ENCODE measurements at places on chromosomes 12 and 14. TPM values are rescaled to one million over a fixed set of nuclear protein-coding genes. Genes with fewer than 3 reads are reported as not detected.

- H3K4me1 ChIP-seq = peaks cover 33% of the 10 kb centered on the region
- H3K27me3 ChIP-seq = no peaks in the 10 kb centered on the region
- H3K4me3 ChIP-seq = no peak overlapping the region
Observed at GRCh38 chr12:106981788-106982187, 5.2 kb downstream of the MTERF2 start.

- H3K4me1 ChIP-seq = peaks cover 2% of the 10 kb centered on the region
- H3K36me3 ChIP-seq = no peaks in the 10 kb centered on the region
- DNase-seq = no peak
- no peak overlapping the region for H3K4me3 ChIP-seq
- no peak overlapping the region for H3K27ac ChIP-seq
Observed at GRCh38 chr14:52422650-52423356, 108.7 kb downstream of the PTGER2 start.

DNA sequence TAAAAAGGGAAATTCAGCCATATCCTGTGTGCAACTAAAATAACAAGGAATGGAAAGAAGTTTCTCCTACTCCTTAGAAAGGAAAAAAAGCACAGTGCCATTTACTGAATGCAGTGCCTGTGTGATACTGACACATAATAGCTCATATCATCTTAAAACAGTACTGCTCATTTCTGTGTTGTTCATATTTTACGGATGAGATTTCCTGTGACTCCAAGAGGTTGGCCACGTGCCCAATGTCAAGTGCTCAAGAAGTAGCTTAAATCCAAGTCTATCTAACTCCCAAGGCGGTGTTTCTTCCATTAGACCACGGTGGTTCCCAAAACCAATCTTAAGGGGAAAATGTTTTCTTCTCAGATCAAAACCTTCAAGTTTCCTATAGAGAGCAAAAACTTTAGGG is 20.0 kb downstream of the MAP3K9 start:
- H3K4me1 ChIP-seq = peaks cover 7% of the 10 kb centered on the region
- no peak for DNase-seq
- H3K27ac ChIP-seq = no peak overlapping the region
- no peaks in the 10 kb centered on the region for H3K27me3 ChIP-seq
- H3K4me3 ChIP-seq = no peak overlapping the region

EPYC gene
- total RNA-seq = not detected

BHLHE41 gene
- total RNA-seq = 5.7 TPM

ST8SIA1 gene
- 1.2 TPM for total RNA-seq

CINP gene
- total RNA-seq = 24.3 TPM

KRT74 gene
- total RNA-seq = not detected

GRCh38 chr12:97573901-97574300 is 111.3 kb downstream of the RMST start:
- H3K4me3 ChIP-seq = no peak overlapping the region
- no peaks in the 10 kb centered on the region for H3K36me3 ChIP-seq
- H3K27me3 ChIP-seq = no peaks in the 10 kb centered on the region
- peaks cover 7% of the 10 kb centered on the region for H3K4me1 ChIP-seq
- DNase-seq = no peak
- H3K27ac ChIP-seq = no peak overlapping the region

DNA sequence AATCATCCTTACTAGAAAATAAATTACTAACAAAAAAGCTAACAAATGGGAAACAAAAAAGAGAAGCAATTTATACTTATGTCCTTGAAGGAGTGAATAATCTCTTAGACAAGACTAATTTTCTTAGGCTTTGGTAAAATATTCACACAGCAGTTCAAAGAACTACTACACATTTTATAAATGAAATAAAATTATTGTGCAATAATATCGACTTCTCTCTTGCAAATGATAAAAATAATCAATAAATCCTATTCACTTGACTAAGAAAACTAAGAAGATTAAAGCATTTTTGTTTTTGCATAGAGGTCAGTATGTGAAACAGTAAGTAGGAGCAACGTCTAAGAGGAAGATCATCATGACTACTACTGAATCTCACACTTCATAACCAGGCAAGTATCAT is 82.0 kb downstream of the EML5 start:
- H3K36me3 ChIP-seq = no peaks in the 10 kb centered on the region
- H3K4me1 ChIP-seq = no peaks in the 10 kb centered on the region
- no peak overlapping the region for H3K27ac ChIP-seq
- H3K4me3 ChIP-seq = no peak overlapping the region

ASIC1 gene
- 7.2 TPM for total RNA-seq

HCAR1 gene
- total RNA-seq = 1.2 TPM

SP1 gene
- total RNA-seq = 116 TPM

ADAMTS20 gene
- 1.6 TPM for total RNA-seq

METTL25 gene
- 11.9 TPM for total RNA-seq

DNA sequence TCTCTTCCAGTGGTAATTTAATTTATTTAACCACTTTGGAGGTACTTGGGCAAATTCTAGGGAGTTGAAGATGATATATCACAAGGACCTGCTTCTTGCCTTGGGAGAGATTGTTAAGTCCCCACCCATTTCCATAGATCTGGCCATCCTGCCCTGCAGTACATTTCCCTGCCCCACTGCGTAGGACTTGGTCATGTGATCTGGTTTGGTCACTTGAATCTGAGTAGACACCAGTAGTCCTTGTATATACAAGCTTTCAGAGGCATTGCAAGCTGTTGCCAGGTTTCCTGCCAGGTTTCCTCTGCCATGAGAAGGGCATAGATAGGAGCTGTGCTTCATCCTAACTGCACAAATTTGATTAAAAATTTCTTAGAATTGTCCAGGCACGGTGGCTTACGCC is 200.0 kb downstream of the ADAMTS20 start:
- no peak for DNase-seq
- no peak overlapping the region for H3K27ac ChIP-seq
- H3K4me3 ChIP-seq = no peak overlapping the region
- H3K4me1 ChIP-seq = peaks cover 7% of the 10 kb centered on the region
- no peaks in the 10 kb centered on the region for H3K36me3 ChIP-seq

NPFF gene
- not detected for total RNA-seq

DNA sequence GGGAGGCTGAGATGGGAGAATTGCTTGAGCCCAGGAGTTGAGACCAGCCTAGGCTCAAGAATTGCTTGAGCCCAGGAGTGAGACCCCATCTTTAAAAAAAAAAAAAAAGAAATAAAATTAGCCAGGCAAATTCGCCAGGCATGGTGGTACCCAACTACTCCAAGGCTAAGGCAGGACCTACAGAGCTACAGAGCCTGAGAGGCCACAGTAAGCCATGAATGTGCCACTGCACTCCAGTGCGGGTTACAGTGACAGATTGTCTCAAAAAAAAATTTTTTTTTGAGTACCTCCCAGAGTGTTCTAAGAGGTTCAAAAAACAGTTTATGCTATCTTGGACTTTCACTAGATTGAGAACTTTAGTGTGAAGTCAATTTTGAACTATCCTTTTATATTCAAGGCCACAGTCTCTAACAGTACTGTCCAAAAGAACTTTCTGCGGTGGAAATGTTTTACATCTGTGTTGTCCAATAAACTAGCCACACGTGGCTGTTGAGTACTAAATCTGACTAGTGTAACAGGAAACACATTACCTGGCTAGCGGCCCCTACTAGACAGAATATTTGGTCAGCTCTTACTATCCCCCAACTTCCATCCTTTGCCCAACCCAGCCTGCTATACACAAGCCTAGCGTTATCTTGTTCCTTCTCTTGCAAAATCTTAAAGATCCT is 2.4 kb downstream of the RPL36AL start:
- H3K36me3 ChIP-seq = peaks cover 13% of the 10 kb centered on the region
- no peak overlapping the region for H3K4me3 ChIP-seq
- no peaks in the 10 kb centered on the region for H3K27me3 ChIP-seq
- H3K4me1 ChIP-seq = peaks cover 34% of the 10 kb centered on the region
- no peak for DNase-seq
- H3K27ac ChIP-seq = no peak overlapping the region

KRT83 gene
- not detected for total RNA-seq

DNA sequence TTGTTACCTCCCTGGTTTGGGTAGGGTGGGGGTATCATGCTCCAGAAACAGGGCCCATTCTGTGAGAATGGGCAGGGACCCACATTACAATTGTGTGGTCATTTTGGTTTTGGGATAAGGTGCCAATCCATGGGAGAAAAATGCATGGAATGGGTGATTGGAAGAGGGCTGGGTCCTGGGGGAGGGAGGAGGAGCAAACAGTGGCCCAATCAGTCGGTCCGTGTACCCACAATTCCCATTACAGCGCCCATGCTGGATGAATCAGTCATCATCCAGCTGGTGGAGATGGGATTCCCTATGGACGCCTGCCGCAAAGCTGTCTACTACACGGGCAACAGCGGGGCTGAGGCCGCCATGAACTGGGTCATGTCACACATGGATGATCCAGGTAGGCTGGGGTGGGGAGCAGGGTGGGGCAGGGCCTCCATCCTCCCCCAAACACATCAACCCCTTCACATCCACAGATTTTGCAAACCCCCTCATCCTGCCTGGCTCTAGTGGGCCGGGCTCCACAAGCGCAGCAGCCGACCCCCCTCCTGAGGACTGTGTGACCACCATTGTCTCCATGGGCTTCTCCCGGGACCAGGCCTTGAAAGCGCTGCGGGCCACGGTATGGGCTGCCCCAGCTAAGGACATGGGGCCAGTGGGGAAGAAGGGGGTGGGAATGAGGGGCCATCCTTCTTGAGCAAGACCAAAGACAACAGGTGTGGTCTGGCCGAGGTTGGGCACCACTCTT is 3.6 kb upstream of the TPI1 start:
- DNase-seq = no peak
- no peaks in the 10 kb centered on the region for H3K27me3 ChIP-seq
- H3K36me3 ChIP-seq = peaks cover 36% of the 10 kb centered on the region
- no peak overlapping the region for H3K27ac ChIP-seq

DNA sequence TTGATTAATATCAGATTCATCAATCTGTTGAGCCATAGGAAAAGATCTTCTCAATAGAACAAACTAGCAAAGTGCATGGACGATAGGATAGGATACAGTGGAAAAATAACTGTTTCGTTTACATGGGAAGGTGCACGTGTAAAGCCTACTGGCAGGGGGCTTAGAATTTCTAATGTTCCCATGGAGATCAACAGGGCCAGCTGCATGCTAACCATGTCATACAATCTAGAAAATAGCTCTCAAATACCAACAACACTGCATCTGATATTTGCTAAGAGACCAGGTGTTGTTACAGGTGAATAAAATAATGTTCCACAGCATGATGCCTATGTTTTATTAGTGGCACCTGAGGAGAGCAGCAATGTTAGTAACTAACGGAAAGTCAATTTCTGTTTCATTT is 72.5 kb downstream of the ACSS3 start:
- peaks cover 18% of the 10 kb centered on the region for H3K36me3 ChIP-seq
- H3K27me3 ChIP-seq = no peaks in the 10 kb centered on the region
- no peak overlapping the region for H3K4me3 ChIP-seq
- no peaks in the 10 kb centered on the region for H3K4me1 ChIP-seq
- no peak for DNase-seq
- no peak overlapping the region for H3K27ac ChIP-seq

DNA sequence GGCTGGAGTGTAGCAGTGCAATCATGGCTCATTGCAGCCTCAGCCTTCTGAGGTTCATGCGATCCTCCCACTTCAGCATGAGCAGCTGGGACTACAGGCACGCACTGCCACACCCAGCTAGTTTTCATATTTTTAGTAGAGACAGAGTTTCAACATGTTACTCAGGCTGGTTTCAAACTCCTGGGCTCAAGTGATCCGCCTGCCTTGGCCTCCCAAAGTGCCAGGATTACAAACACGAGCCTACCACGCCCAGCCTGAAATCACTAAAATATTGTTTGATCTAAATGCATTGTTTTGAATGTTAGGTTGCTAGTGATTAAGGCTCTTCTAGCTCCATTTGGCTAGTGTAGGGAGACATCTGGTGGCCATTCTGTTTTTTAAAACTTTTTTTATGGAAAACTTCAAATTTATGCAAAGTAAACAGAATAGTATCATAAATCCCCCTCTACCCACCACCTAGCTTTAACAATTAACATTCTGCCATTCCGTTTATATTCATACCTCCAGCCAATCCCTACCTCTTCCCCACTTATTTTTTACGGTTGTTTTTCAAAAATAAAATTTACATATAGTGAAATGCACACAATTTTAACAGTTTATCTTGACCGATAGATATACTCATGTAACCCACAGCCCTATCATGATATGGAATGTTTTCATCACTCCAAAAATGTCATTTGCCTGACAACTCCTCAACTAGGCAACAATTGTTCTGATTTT is 37.8 kb downstream of the MYO1H start:
- H3K4me1 ChIP-seq = no peaks in the 10 kb centered on the region
- H3K27me3 ChIP-seq = peaks cover 35% of the 10 kb centered on the region
- H3K4me3 ChIP-seq = no peak overlapping the region

FAR2 gene
- 7.2 TPM for total RNA-seq

CYP27B1 gene
- 4.0 TPM for total RNA-seq

GRCh38 chr14:42163136-42163535 is 556.5 kb downstream of the LRFN5 start:
- H3K4me1 ChIP-seq = peaks cover 4% of the 10 kb centered on the region
- peaks cover 14% of the 10 kb centered on the region for H3K36me3 ChIP-seq
- H3K27ac ChIP-seq = no peak overlapping the region
- no peak for DNase-seq
- H3K4me3 ChIP-seq = no peak overlapping the region

KRT4 gene
- total RNA-seq = 1.3 TPM

DNA sequence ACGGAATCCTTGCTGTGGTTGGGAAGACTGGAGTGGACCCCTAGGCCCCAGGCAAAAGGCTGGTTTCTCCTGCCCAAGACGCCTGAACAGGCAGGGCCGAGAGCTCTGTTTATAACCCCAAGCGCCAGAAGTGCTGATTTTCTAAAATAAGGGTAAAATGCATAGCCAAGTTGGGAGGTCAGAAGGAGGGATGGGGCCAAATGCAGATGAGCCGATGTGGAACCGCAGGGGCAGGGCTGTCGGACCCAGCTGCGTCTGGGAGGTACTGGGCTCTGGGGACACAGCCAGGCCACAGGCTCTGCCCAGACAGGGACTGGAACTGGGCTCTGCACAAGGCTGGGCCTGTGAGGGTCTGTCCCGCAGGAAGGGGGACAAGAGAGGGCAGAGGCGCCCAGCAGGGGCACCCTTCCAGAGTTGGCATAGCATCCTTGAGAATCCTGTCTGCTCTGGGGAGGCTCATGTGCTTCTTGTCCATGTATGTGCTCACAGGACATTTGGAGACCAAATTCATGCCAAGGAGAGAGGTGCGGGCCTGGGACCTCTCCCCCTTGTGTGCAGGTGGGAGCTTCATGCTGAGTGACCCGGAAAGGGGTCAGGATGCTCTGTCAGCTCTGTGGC is 49.1 kb downstream of the JAG2 start:
- H3K27me3 ChIP-seq = no peaks in the 10 kb centered on the region
- H3K4me1 ChIP-seq = peaks cover 53% of the 10 kb centered on the region
- peaks cover 4% of the 10 kb centered on the region for H3K36me3 ChIP-seq
- peak overlapping the region; percentile 33 for H3K4me3 ChIP-seq

MYO1H gene
- total RNA-seq = not detected

DNA sequence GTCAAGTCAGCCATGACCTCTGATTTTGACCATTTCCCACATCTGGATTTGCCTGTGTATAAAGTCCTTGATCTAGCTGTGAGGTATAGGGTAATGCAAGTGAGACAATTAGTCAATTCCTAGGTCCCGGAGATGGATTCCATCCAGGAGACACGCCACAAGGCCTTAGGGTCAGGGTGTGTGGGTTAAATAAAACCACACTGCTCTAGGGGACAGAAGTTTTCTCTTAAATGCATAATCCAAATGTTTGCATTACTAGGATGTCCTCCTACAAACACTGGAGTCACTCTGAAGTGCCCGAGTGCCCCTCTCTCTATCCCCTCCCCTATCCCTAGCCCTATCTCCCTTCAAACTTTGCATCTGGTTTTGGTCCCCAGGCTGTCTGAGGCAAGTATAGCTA is 26.8 kb downstream of the LRIG3 start:
- H3K27ac ChIP-seq = no peak overlapping the region
- no peak overlapping the region for H3K4me3 ChIP-seq
- H3K27me3 ChIP-seq = no peaks in the 10 kb centered on the region
- H3K4me1 ChIP-seq = peaks cover 21% of the 10 kb centered on the region
- no peak for DNase-seq

Data from mesothelial cell of epicardium (in vitro differentiated cells).